ENCODE measurements at places on chromosomes 3 and 15.

GRCh38 chr3:114328345-114328744, 34.5 kb downstream of the TIGIT start:
- DNase-seq = no peak

- no peak for DNase-seq
These were observed 95.2 kb upstream of the C3orf80 start for GRCh38 chr3:160130071-160130470.

DNA sequence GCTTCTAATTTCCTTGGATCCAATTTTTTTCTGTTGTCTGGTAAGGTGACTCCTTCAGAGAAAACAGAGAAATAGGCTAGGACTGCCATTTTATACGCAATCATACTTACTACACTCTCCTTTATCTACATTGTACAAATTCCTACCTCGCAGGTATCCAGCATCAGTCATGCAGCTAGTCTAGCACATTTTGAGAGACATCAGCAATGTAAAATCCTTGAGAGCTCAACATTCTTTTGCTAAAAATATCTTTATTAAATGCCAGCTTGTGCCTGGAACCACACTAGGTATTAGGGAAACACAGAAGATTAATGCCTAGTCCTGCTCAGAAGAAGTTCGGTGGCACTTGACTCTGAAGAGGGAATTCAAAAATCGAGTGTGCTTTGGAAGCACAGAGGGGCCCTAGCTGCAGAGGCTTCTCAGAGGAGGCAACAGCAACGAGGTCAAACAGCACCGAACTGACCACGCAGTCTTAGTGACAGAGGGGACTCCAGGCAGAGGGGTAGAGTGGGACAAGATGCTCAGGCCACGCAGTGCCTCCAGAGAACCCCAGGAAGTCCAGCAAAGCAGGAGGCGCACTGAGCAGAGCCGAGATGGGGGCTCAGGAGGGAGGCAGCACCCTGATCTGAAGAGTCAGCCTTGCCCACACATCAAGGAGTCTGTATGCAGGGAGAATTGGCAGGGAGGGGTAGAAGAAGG, 3.5 kb downstream of the FAM174B start:
- DNase-seq = no peak

DNA sequence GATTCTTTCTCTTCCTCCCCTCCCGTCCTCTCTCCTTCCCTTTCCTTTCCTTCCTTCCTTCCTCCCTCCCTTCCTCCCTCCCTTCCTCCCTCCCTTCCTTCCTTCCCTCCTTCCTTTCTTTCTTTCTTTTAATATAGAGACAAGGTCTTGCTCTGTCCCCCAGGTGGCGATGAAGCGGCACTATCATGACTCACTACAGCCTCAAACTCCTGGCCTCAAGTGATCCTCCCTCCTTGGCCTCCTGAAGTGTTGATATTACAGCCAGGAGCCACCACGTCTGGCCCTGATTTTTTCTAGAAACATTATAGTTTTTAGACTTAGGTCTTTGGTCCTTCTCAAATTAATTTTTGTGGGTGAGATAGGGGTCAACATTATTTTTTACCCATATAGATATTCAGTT, 15.5 kb downstream of the GRM2 start:
- no peak for DNase-seq

- DNase-seq = no peak
These were observed 258.9 kb upstream of the RARB start for GRCh38 chr3:25169151-25169550.

- DNase-seq = no peak
These were observed 869.2 kb downstream of the IGSF11 start for GRCh38 chr3:118165413-118165812.

DNA sequence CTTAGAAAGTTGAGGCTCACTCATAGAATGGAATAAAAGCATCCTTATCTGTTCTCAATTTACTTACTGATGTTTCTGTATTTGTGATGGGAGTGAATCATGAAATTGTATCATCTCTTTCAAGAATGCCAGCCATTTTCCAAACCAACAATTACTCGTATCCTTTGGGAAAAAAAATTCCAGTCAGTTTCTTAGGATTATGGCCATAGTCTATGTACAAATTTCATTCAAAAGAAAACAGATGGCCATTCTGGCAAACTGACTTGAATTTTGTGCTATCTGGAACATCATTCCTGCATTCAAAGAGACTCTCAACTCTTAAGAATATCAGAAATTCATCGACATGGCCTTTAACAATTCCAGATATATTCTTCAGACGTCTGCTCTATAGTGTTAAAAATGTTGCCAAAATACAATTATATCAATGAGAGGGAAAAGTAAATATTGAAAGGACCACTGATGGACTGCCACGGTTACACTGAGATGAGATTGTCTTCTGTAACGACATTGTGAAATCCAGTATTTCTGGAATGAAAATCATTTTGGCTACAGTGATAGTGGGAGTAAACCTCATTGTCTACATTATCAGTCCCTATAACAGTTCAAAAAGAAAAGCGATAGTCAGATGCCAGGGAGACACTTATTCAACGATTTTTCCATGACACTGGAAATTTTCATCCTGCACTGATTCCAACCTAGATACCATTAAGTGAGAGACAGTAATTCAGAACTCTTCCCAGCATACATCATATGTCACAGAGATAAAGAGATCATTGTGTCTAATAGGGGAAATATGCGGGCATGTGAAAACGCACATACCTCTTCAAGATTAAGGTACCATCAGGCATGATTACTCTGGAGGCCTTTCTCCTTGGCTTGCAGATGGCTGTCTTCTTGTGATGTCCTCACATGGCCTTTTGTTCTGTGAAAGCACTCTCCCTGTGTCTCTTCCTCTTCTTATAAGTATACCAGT, 953.8 kb upstream of the ALCAM start:
- no peak for DNase-seq

DNA sequence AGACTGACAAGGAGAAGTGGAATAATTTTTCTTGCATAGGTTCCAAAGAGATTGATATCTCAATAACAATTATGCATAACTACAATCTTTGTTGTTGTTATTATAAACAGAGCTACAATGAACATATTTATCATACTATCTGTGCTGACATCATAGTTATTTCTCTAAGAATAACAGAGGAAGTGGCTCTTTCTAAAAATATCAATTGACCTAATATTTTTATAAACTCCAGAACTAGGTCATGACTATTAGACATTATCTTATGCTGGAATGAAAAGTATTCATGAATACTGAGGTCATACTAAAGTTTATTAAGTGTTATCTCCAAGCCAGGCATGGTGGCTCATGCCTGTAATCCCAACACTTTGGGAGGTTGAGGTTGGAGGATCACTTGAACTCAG, 114.1 kb downstream of the DCLK3 start:
- no peak for DNase-seq

GRCh38 chr3:171163101-171164066, 136.9 kb upstream of the SLC2A2 start:
- no peak for DNase-seq

DNA sequence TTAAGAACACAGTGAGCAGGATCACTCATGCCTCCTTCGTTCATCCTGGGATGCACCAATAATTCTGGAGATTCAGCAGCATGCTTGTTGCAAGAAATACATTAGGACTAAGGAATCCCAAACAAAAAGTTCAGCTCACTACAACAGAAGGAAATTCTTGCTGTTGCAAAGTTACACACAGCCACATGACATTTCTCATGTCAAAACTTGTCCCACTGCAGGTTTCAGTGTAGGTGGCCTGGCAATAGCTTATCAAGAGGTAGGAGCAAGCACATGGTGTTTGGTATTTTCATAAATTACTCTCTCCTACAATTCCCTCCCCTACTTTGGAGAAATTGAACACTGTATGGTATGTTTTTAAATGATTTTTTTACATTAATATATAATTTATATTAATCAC, 399.6 kb upstream of the EPHA3 start:
- no peak for DNase-seq

DNA sequence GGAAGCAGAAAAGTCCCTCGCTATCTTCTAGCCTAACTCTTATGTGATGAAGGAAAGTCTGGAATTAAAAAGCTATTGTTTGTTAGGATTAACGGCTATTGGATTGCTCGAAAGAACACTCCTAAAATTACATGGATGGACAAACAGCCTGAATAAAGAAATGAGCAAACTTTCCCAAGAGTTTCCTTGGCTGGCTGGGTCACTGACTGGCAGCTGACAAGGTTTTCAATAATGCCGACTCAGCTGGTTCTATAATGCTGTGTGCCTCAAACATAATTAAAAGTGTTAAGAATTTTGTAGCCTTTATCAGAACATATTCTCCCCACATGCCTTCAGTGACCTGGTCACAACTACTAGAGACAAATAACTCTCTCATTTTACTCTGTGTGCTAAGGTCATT, 142.9 kb upstream of the ADAMTS9 start:
- no peak for DNase-seq

DNA sequence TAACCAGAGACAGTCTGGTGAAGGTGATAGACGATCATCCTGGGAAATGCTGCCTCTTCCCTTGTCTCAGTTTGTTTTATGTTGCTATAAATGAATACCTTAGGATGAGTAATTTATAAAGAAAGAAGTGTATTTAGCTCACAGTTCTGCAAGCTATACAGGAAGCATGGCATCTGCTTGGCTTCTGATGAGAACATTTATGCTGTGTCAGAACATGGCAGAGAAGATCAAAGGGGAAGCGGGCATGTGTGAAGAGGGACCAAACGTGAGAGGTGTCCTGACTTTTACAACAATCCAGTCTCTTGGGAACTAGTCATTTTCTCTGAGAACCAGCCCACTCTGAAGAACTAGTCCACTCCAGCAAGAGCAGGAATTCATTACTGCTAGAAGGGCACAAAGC, 9.6 kb downstream of the CMC1 start:
- peak; percentile 49 for DNase-seq

DNA sequence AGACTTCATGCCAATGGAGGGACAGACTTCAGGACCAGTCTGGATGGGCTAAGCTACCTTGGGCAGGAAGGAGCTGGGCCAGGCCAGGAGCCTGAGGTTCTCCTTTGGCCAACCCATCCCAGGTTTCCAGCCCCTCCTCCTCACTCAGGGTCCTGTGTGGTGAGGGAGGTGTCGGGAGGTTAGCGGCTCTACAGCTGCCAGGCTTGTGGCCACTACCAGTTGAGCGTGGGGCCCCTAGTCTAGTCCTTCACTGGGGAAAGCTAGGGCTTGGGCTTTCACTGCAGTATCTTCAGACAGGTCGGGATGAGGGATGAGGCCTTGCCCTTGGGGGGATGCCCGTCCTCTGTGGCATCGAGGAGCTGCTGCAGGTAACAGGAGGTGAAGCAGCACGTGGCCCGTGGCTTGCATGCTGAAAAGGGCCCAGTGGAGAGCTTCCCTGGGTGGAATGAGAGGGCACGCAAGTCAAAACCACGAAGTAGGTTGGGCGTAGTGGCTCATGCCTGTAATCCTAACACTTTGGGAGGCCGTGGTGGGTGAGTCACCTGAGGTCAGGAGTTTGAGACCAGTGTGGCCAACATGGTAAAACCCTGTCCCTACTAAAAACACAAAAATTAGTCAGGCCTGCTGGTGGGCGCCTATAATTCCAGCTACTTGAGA, 8.5 kb upstream of the FANCD2 start:
- DNase-seq = no peak

DNA sequence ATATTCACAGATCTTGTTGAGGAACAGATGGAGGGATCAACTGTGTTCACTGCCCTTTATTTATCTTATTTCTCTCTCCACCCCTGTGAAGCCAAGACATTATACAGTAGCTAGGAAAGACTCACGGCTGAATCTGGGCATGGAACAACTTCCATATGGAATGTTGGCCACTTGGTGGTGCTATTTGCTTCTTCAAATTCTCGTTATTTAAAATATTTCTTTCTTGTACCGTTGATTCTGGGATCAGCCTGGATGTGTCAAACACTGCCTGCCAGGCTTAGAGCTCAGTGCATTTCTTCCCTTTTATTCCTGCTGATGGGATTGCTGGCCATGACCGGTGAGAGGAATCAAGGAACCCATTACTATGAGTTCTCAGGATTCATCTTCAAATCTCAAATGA, 17.5 kb upstream of the GASK1A start:
- no peak for DNase-seq

DNA sequence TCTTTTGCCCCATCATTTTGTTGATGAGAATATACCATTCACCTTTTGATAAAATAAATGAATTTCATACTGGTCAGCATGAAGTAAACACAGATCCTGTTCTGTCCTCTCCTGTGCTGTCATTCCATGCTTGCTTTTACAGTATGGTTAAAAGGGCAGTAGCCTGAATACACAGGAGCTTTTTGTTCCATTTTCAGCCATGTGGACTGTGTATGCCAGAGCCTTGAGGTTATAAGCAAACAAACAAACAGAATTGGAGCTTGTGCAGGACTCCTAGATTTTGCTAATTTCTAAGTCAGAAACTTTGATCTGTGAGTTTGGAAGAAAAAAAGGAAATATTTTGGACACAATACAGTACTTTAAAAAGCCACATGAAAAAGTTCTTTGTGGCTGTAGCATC, 91.9 kb downstream of the LRRC28 start:
- DNase-seq = no peak

DNA sequence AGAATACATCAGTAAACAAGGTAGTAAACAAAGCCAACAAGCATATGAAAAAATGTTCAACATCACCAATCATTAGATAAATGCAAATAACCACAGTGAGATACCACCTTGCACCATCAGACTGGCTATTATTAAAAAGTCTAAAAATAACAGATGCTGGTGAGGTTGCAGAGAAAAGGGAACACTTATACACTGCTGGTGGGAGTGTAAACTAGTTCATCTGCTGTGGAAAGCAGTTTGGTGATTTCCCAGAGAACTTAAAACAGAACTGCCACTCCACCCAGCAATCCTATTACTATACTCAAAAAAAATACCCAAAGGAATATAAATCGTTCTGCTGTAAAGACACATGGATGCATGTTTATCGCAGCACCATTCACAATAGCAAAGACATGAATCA, 30.3 kb upstream of the ZBTB38 start:
- DNase-seq = no peak

GRCh38 chr3:82461049-82461889, 699.8 kb upstream of the GBE1 start:
- DNase-seq = no peak

- no peak for DNase-seq
These were observed 487.8 kb downstream of the FOXP1 start for GRCh38 chr3:71095511-71096291.

GRCh38 chr3:36762918-36763849, 1.2 kb downstream of the DCLK3 start:
- DNase-seq = no peak

GRCh38 chr3:118587847-118588246, 446.8 kb downstream of the IGSF11 start:
- DNase-seq = no peak

DNA sequence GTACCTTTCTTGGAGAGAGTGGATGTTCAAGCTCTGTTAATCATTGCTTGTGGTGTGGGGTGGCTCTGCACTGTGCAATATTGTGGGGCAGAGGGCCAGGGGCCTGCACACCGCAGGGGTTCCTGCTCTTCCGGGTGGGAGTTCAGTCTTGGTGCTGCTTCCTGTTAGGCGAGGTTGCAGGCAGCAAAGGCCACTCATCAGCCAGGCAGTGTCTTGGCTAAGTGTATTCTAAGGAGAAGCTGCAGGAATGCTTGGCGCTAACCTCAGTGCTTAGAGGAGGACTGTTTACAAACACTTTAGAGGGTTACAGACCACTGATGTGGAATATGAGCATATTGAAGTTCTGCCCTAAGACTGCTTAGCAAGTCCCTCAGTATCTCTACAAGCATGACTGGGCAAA, 81.7 kb downstream of the CEP63 start:
- peak; percentile 53 for DNase-seq

- DNase-seq = no peak
These were observed 524.6 kb upstream of the ATP11B start for GRCh38 chr3:182268711-182269110.
